Tibial nerve (tissue), 4 donors: ENCODE measurements at places on chromosomes 1 and 21.

DNA sequence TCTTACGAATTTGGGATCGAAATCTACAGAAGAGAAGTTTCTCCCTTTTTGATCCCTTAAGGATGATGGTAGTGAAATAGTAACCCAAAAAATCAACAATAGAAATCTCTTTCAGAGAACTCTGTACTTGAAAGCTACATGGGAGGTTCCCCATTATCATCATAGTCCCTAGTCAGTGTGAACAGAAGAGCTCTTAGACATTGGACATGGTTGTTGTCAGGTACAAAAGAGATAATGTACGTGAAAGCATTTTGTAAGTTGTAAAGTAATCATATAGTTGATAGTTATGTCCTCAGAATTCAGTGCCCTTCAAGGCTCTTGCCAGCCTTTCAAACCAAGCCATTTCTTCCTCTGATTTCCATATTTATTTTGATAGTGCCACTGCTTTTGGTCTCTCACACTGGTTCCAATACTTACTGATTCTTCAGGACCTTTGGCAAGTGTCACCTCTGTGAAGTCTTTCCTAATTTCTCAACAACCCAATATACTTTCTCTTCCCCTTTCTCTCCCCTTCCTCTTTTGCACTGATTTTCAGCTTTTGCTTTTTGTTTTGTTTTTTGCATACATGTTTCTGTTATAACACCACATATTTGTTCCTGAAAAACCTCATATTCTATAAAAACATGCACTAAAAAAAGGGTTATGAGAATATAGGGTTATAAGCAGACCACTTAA is 22.4 kb downstream of the VPS45 start:
- DNase-seq, result no peak

GRCh38 chr1:21050031-21050430 is 126.7 kb downstream of the EIF4G3 start:
- DNase-seq, result no peak

- DNase-seq, result no peak
Observed at GRCh38 chr1:6423321-6423999, 1.1 kb upstream of the ESPN start.

DNA sequence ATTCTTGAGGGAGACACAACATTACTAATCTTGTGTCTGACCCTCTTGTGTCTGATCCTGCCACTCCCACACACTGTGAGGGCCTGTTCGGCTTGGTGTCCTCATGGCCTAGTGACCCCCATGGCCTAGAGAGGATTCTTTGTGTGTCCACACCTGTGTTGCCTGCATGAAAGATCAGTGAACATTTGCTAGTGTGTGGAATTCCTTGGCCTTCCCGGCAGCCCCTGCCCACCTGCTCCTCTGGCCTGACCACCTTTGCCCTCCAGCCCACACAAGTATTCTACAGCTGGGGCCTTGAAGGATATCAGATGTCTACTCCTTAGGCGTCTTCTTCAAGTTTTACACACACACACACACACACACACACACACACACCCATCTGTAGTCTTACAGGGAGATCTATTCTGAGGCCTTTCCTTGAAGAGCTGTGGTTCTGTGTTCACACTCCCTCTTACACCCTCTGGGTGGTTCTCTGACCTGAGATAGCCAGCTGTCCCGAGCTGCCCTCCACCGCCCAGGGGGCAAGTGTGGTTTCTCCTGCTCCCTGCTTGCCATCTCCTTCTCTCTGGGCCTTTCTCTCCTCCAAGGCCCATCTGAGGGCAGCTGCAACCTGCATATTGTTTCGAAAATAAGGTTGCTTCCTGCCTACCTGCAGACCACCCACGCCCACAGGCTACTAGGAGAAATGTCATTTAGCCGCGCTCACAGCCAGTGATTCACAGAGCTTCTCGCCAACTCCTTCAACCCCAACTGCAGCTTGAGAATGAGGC is 45.4 kb downstream of the CD247 start:
- no peak for DNase-seq

DNA sequence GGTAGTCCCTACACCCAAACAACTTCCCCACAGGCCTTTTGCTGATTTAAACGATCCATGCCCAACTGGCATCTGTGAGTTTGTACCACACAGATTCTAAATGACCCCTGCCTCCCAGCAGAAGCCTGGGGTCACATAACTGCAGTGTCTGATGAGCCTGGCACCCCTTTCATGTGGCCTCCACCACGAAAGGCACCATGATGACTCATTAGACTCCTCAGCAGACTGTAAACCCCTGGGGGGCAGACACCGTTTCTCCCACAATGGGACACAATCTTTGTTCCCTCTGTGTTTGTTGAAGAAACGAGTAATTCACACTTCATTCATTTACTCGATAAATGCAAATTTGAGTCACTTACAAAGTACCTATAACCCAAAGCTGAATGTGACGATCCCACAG is 81.6 kb downstream of the CCDC185 start:
- no peak for DNase-seq

DNA sequence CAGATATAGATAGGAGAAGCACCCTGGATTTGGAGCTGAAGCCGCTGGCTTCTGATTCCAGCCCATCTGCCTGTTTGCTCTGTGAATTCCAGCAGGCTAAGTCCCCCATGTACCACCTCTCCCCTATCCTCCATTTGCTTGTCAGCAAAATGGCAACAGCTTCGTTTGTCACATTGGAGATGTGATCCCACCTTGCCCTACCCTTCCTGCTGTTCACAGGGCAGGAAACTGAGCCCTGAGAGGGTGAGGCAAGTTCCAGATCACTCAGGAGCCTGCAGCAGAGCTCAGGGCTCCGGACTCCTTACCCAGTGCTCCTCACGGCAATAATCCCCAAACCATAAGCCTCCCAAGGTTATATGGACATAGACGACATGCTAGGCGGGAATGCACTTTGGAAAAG is 14.9 kb downstream of the SLC2A1 start:
- no peak for DNase-seq

- no peak for DNase-seq
Observed at GRCh38 chr1:10793129-10793651, 3.3 kb downstream of the CASZ1 start.

- DNase-seq, result no peak
Observed at GRCh38 chr1:235470741-235471439, 33.4 kb downstream of the B3GALNT2 start.

DNA sequence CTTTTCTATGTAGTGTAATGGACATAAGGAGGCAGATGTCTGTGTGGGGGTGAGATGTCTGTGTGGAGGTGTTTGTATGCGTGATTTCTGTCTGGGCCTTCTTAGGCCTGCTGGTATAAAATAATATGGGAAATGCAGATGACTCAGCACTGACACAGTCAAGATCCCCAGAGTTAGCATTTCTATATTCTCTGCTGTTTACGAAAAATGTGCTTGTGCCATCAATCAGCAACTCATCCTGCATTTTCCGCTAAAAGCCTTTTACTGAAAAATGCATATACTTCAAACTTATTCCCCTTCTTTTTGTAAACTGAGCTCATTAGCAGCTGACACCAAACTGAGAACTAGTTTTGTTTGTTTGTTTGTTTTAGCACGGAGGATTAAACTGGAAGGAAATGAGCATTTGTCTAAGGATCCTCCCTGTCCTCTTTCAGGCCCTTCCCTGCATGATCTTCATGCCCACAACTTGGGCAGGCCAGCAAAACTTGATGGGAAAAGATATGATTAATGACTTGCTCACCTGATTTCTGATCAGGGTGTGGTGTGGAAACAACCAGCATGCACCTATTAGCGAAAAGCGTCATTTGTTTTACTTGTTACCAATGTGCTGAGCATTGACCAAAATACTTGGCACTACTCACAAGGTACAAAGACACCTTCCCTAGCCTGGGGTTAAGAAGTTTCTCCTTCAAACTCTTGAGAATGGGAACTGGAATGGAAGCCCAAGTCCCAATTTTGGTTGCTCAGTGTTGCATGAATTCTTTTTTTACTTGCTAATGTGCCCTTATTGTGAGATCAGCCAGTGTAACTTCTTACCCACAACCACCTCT is 77.4 kb downstream of the NDUFS5 start:
- DNase-seq, result no peak

DNA sequence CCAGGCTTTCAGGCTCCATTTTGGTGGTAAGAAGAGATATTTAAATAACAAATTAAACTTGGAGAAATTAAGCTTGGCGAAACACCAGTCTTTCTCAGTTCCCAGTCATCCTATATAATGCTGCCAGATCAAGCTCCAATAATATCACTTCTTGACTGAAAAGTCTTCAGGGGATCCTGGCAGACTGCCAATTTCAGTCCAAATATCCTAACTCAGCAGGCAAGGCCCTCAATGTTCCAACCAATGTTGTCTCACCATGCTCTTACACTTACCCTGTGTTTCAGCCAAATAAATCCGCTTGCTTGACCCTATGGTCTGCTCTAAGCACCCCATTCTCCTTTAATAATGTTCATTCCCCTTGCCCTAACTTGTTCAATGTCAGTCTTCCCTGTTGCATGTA is 39.9 kb upstream of the BCL10 start:
- DNase-seq, result no peak

DNA sequence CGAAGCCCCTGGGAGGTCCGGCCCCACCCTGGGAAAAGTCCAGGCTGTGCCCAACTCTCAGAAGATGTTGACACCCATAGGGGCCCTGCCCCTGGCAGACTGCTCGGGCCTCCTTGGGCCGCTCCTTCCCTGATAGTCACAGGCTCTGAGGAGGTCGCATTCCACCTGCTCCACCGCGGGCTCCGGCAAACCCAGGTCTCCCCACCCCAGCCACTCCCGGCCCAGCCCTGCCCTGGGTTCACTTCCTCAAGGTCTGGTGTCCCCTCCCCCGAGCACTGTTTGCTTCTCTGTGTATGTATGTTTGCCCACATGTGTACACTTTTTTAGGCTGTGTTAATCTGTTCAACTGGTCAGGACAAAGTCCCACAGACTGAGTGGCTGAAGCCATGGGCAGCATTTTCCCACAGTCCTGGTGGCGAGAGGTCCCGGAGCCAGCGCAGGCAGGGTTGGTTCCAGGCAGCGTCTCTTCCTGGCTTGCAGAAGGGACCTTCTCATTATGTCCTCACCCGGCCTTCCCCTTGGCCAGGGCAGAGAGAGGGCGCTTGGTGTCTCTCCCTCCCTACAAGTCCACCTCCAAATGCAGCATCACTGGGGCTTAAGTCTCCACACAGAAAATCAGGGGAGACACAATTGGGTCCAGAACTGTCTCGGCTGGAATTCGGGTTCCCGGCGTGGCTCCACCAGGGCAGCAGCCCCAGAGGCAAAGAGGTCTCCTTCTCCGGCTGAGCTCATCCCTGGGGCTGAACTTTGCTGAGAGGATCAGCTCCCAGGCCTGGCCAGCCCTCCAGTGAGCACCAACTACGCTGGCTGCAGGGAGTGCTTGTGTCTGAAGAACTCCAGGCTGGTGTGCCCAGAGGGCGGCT is 10.5 kb upstream of the PRXL2B start:
- DNase-seq, result no peak

DNA sequence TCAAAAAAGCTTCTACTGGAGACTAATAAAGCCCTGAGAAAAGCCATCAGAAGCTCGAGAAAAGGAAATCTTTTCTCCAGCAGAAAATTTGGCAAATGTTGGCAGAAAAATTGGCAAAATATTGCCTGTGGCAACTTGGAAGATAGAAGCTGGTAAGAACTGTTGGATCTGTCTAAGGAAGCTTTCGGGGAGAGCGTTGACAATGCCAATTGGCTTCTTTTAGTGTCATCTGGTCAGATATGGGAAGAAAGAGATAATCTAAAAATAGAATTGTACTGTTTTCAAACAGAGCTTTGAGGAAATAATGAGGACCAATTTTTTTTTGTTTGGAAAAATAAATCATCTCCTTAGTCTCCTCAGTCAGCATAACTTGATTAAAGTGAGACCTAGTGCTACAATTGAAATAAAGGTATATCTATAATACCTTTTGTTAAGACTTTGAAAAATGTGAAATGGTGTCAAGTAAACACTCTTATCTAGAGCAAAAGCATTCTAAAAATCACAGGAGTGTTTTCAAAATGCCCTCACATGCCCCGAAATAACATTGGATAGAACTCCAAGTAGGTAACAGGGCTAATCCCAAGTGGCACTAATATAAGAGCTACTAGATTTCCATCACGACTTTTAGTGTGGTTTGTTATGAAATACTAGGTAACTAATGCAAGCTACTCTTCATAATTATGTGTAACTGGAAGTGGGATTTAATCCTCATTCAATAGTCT is 882.2 kb upstream of the B3GALT2 start:
- no peak for DNase-seq

- DNase-seq, result no peak
Observed at GRCh38 chr1:35605071-35605866, 32.2 kb downstream of the TFAP2E start.

DNA sequence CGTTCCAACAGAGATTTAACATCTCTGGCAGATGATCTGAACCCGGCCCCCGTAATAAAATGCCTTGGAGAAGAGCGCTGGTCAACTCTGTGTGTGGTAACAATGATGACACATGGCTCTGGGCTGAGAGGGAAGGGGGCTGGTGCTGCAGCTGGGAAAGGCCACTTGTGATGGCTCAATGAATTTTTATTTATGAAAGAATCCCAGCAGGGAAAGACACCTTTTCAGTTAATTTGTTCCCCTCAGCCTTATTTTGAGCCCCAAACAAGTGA is 59.4 kb downstream of the SYT6 start:
- DNase-seq, result no peak

DNA sequence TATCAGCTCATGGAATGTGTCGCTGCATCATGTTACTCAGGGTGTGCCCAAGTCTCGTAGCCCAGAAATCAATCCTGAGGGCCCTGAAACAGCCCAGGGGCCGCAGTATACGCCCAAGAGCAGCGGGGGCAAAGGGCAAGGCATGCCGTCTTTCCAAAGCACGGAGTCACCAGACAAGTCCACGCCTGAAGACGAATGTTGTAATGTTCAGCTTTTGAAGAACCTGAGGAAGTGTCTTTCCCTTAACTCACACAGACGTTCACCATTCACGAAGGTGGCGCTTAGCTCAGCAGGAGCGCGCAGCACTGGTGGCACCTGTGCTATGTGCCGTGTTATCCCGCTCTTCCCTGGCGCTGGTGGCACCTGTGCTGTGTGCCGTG is 18.8 kb upstream of the PWP2 start:
- DNase-seq, result no peak

GRCh38 chr1:59229138-59229537 is 67.8 kb upstream of the FGGY start:
- no peak for DNase-seq

DNA sequence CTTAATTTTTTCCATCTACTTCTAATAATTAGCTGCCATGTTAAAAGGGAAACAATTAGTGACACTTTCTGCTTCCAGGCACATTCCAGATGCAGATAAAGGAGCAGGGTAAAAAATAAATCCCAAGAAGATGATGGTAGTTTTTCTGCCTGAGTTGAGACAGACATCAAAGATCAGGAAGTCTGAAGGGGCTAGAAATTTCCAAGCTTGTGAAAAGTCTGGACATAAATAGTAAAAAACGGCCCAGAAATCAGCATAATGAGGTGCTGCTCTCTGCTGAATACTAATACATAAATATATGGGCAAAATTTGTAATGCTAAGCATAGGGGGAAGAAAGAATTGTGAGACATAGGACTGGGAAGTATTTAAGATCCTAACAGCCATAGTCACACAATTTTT is 460.0 kb upstream of the RGS18 start:
- DNase-seq, result no peak
